ENCODE measurements at places on chromosomes 11 and 22. TPM values are rescaled to one million over a fixed set of nuclear protein-coding genes. Genes with fewer than 3 reads are reported as not detected.

DNA sequence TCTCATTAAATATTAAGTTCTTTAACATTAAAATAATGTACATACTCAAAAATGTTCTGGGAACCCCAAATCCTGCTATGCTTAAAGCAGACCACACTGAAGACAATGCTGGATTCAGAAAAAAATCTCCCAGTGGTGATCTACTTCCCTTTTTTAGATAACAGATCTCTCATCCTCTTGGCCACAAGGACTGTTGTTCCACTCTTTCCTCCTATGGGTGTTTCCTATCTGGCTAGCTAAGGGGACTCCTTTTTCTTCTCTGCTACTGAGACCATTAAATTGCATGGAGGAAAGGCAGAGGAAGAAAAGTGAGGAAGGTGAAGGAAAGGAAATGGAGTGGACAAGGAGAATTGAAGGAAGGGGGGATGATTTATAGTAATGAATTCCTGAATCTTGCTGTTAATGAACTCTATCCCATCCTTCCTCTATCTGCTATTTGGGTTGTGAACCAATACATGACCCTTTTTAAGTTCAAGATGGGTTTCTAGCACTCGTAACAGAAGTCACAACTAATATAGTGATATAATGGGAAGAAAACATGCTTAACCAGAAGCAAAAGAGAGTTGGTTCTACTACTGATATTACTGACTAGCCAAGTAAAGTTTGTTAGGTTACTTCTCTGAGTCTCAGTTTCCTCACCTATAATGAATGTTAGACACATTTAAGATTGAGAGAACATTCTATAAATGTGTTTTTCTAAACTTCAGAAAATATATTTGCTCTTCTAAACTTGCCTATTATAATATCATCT is 53.2 kb downstream of the PIK3C2A start:
- no peak for DNase-seq
- H3K36me3 ChIP-seq, result peaks cover 15% of the 10 kb centered on the region
- no peak overlapping the region for H3K27ac ChIP-seq
- H3K4me1 ChIP-seq, result peaks cover 4% of the 10 kb centered on the region
- no peak overlapping the region for H3K4me3 ChIP-seq
- no peaks in the 10 kb centered on the region for H3K27me3 ChIP-seq

GRCh38 chr22:49829044-49829853 is 1.6 kb upstream of the BRD1 start:
- H3K36me3 ChIP-seq, result no peaks in the 10 kb centered on the region
- H3K27ac ChIP-seq, result no peak overlapping the region
- H3K4me1 ChIP-seq, result peaks cover 29% of the 10 kb centered on the region

GRCh38 chr11:120068114-120068573 is 69.8 kb downstream of the TRIM29 start:
- H3K4me3 ChIP-seq, result no peak overlapping the region
- peak; percentile 70 for DNase-seq
- H3K27me3 ChIP-seq, result peaks cover 25% of the 10 kb centered on the region
- no peaks in the 10 kb centered on the region for H3K4me1 ChIP-seq

DNA sequence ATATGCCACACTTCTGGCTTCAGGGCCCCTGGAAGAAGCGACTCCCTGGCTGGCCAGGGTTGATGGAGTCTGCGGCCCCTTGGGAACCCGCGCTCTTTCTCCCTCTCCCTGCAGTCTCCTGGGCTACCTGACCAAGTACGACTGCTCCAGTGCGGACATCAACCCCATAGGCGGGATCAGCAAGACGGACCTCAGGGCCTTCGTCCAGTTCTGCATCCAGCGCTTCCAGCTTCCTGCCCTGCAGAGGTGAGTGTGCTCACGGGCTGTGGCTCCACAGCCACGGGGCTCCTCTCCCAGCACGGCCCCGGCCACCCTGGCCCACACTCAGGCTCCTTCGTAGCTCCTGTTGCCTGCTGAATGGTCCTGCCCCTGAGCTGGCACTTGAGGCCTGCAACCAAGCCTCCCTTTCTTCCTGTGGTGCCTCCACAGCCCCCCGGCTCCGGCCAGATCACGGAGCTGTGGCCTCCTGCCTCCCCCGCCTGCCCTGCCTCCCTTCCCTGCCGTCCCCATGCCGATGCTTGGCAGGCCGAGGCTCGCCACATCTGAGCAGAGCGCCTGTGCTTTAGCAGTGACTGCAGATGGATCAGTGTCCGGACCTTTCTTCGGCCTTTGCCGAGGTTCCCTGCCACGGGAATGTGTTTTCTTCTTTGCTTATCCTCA is 36.2 kb upstream of the KRTAP5-7 start:
- no peaks in the 10 kb centered on the region for H3K27me3 ChIP-seq
- no peaks in the 10 kb centered on the region for H3K4me1 ChIP-seq
- DNase-seq, result peak; percentile 9
- H3K36me3 ChIP-seq, result peaks cover 37% of the 10 kb centered on the region
- H3K27ac ChIP-seq, result no peak overlapping the region

DNA sequence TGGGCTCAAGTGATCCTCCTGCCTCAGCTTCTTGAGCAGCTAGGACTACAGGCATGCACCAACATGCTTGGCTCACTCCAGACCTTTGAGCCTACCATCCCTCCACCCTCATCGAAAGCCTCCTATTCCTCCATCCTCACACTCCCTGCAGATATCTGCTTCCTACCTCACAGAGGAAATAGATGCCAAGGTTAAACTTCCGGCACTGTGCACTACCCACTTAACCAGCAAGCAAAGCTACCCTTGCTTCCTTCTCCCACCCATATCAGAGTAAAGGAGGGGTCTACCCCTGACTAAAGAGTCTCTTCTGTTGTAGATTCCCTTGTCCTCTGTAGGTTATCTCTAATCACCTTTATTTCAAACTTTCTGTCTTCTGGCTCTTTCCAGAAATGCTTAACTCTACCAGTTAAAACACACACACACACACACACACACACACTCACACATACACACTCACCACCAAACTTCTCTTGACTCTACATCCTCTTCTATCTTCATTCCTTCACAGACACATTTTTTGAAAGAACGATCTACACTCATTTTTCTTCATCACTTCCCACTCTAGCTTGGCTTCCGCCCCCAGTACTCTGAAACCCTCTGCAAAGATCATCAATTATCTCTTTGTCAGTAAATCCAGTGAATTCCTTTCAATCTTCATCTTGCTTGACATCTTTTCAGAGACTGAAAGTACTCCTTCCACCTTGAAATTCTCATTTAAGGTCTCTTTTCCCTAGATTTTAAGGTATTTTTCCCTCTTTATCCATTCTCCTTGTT is 10.9 kb upstream of the SIK2 start:
- H3K4me1 ChIP-seq, result no peaks in the 10 kb centered on the region
- no peak for DNase-seq
- no peak overlapping the region for H3K4me3 ChIP-seq
- H3K27me3 ChIP-seq, result no peaks in the 10 kb centered on the region

GRCh38 chr11:41119484-41119883 is 340.0 kb downstream of the LRRC4C start:
- H3K27me3 ChIP-seq, result no peaks in the 10 kb centered on the region
- no peaks in the 10 kb centered on the region for H3K36me3 ChIP-seq
- DNase-seq, result no peak
- no peaks in the 10 kb centered on the region for H3K4me1 ChIP-seq

Gene MPPED1
- not detected for total RNA-seq

Gene CTSW
- total RNA-seq, result not detected
